ENCODE measurements at places on chromosomes 7 and 10.

DNA sequence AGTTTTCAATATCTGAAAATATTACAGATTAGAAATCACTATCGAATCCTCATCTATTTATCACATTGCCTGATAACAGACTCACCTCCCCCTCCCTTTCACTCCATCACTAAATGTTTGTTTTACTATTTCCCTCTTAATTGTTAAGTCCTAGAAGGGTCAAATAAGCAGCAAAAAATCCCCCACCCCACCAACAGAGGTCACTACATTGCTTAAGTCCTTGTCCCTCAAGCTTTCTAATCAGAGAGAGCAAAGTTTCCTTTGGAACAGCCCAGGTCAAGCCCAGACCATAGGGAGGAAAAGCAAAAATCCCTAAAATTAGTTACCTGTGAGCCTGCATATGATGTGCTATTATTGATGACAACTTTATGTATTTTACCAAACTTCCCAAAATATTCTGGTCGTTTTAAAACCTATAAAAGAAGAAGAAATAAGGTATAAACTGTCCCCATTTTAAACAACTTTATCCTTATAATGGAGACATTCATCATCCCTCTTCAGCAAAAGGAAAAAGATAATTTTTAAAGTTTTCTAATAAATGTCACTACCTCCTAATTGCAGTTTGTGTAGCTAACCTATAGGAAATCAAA lies 95.0 kb downstream of the CNOT4 start:
- DNase-seq, result peak; percentile 30

DNA sequence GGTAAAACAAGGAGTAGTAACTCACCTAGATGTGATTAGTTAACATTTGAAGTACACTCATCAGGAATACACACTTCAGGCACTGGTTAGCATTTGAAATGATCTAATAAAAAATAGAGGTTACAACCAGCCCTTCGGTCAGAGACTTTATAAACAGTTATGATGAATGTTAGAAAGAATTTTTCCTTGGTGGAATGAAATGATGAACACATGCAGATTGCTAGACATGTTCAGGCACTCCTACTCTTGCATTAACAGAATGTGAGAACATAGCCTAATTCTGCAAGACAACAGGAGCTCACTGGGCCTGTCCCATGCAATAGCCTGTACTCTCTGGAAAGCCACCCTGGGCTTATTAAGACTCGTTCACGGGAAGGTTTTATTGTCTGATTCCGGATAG lies 47.3 kb upstream of the TECTB start:
- DNase-seq, result no peak

DNA sequence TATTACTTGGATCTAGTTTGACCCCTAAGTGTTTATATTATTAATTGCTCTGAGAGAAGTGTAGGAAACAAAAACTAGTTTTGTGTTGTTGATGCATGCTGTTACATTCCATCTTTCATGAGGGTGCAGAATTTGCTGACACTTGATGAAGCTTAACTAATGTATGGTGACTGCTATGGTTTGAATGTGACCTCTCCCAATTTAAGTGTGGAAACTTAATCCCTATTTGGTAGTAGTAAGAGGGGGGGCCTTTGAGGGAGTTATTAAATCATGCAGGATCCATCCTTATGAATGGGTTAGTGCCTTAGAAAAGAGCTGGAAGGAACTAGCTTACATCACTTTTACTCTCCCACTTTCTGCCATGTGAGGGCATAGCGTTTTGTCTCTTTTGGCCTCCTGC lies 142.5 kb downstream of the PCLO start:
- no peak for DNase-seq

- DNase-seq, result peak; percentile 46
Measured at GRCh38 chr7:100022621-100023020, 7.2 kb downstream of the ZKSCAN1 start.

DNA sequence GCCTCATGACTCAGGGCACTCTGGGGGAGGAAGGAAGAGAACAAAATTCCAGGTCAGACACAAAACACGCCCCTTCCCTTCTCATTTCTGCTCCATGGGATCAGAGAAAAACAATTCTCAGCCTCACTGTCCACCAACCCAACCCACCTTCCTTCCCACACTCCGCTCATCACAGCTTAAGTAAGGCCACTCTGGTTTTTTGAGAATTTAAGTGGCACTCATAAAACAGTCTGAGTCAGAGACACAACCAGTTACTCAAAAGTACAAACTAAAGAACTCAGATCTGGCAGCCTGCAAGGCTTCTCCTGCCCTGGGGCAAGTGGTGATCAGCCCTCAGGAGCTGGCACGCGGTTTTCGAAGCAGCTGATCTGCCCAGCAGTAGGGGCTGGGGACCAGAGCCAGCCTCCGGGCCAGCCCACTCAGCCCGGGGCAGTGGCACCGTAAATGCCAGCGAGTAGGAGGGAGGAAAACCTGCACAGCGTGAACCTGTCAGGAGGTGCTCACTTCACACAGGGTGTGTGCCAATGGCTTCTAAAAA lies 39.1 kb upstream of the ABLIM1 start:
- DNase-seq, result no peak

GRCh38 chr7:141362580-141363435 lies 188.4 kb upstream of the AGK start:
- DNase-seq, result no peak

DNA sequence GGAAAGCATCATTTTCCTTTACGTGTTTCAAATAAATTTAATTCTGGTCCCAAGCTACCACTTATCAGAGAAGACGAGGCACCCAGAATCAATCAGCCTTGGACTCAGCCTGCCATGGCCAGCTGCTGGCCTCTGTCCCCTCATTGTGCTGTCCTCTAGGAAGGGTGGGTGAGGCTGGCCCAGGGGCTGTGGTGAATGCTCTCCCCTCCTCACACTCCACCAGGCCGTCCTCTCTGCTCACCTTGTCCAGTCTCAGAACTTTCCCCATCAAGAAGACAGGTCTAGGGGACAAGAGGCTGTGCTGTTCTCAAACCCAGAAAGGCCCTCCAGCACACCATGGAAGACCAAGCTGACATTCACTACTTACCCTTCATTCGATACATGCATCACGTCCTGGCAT lies 36.4 kb downstream of the CXCL12 start:
- no peak for DNase-seq

- peak; percentile 34 for DNase-seq
Measured at GRCh38 chr10:84329196-84329611, 815 bp downstream of the CCSER2 start.

- no peak for DNase-seq
Measured at GRCh38 chr7:17097668-17098297, 200.7 kb upstream of the AHR start.

DNA sequence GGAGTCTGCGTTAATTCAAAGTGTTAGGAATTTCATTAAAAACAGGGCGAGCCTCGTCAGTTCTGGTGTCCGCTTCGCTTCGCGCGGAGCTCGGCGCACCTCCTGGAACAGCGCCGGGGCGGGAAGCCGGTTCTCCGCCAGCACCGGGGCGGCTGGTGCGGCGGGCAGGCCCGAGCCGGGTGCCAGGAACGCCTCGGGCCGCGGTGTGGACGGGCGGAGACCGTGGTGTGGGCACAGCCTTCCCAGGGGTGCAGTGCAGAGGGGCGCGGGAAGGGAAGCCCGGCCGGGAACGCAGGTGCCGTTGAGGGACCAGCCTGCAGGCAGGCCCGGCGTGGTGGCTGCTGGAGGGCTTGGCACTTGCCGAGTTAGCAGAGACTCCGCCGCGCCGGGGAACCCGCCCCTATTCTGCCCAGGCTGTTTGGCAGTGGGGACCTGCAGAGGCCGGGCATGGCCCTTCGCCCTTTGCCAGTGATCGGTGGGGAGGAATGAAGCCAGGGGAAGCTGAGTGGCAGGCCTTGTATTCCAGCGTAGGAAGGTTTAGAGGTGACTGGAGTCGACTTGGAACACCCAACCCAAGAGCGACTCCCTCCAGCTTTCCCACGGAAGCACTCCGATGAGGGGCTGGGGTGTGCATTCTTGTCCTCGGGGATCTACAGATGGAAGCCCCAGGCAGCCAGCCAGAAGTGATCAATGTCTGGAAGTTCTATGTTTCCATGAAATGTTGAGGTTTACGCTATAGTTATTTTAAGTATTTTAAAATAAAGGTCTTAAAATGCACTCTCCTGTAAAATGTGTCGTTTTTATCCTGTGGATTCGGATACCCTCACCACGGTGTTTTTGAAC lies 945 bp upstream of the RHEB start:
- no peak for DNase-seq

- no peak for DNase-seq
Measured at GRCh38 chr7:45882465-45882810, 5.8 kb upstream of the IGFBP1 start.

DNA sequence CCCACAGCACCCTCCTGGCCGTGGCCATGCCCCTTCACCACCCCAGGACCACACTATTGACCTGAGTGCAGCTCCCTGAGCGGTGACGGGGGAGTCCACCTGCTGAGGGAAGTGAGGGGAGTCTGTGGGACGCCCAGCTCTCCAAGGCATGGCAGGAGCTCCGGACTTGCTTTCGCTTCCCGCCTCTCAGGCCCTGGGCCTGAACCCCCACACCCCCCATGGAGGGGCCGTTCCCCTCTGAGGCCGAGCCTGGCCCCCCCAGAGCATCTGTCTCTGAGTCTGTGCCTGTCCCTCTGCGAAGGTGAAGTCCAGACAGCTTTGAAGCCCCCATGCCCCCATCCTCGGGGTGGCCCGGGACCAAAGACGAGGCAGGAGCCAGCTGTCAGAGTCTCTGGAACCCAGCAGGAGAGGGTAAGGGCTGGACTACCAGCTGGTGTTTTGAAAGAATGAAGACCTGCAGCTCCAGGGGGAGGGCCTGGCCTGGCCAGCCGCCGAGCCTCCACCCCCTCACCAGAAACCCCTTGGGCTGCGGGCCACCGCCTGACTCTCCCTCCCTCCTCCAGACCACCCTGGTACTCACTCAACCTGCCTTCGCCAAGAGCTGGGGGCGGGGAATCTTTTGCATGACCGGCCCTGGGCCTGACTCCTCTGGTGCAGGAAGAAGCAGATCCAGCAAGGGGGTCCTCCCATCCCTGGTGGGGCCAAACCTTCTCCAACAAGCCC lies 114.0 kb downstream of the PDGFA start:
- DNase-seq, result no peak

DNA sequence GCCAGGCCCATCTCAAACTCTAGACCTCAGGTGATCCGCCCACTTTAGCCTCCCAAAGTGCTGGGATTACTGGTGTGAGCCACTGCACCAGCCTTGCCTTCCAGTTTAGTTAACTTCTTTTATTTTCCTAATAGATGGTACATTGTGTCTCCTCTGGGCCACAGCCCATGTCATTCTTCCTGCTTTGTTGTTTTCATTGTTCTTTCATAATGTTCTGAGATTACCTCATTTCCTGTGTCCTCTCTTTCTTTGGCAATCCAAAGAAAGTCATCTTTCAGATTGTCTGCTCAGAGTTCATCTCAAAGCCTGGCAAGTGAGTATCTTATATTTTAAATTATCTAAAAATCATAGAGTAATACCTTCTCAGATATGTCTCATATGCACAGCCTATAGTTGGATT lies at the start of gene OLAH:
OLAH (plus strand) TSS at position 270 of the 400 bp plus-strand sequence. CDS start 3,346 bp downstream, outside the sequence.
- DNase-seq, result no peak

DNA sequence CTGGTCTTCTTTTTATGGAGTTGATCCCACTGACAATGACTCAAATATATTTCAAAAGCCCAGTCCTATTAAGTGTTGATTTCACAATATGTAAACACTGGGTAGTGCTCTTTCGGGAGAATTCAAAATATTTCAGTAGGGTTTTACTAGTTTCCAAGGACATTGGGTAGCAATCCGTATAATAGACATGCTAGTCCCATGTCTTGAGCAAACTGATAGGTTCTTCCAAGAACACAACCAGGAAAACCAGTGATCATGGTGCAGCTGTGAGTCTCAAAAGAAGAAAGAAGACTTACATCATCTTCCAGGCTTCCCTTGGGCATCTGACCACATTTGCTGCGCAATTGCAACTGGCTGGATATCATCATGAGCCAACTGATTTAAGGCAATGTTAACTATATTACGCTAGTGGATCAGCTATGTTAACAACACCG lies 59.3 kb upstream of the APBB1IP start:
- no peak for DNase-seq

GRCh38 chr7:103437623-103438022 lies 8.4 kb downstream of the SLC26A5 start:
- DNase-seq, result no peak

GRCh38 chr7:22627136-22627535 lies 99.9 kb upstream of the IL6 start:
- DNase-seq, result no peak

GRCh38 chr10:7533657-7534479 lies 123.0 kb upstream of the SFMBT2 start:
- DNase-seq, result no peak

- no peak for DNase-seq
Measured at GRCh38 chr10:3891396-3891795, 106.4 kb upstream of the KLF6 start.

GRCh38 chr10:4474829-4475228 lies 351.2 kb upstream of the AKR1E2 start:
- DNase-seq, result no peak

GRCh38 chr10:79397051-79397450 lies 48.4 kb downstream of the ZCCHC24 start:
- DNase-seq, result no peak

DNA sequence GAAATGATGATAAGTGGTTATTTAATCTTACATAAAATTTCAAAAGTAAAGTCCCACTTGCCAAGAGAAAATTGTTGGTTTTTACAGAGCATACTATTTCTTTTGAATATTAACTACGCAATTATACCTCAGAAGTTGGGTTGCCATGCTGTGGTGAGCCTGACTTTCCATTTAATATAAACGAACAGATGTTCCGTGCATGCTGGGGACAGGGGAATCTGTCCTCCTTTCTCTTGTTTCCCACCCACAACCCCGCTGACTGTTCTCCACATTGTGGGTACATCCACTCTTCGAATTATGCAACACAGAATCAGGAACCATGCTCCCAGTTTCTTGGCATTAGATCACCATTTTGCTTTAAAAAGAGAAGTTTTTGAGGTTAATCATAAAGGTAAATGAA lies 29.2 kb upstream of the RTKN2 start:
- DNase-seq, result no peak

DNA sequence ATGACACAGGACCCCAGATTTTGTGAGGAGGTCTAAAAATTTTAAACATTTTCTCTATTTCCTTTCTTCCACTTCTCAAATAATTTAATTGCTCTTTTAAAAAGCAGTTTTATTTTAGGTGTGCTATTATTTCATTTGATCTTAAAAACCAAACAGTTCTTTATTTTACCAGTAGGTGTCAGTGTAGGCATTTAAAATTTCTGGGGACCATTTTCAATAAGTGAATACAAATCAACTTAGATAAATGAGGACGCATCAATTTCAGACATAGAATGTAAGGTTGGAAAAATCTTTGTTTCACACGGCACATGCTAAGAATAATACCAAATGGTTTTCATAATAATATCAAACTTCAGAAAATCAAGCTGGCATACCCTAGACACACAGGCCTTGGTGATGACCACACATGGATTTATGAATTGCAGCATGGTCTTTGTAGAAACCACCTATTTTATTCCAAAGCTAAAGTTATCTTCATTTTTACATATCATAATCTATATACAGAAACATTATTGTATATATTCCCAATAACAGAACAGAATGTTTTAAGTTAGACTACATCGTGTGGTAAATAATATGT lies 127.6 kb upstream of the SLC26A5 start:
- DNase-seq, result no peak

DNA sequence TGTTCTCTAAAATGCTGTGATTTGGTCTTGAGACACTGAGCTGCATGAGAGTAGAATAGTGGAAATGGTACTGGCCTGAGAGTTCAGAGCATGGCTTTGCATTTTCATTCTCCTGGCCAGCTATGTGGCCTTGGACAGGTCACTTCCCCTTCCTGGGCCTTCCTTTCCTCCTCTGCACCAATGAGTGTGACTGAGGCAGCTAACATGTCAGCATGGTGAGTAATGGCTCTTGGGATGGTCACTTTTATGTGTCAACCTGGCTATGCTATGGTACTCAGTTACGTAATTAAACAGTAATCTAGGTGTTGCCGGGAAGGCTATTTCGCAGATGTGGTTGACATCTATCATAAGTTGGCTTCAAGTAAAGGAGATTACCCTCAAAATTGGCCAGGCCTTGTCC lies 109.3 kb downstream of the RTKN2 start:
- DNase-seq, result no peak
